Calu3 (cell line): ENCODE measurements at places on chromosomes 7 and 10. TPM values are rescaled to one million over a fixed set of nuclear protein-coding genes. Genes with fewer than 3 reads are reported as not detected.

DNA sequence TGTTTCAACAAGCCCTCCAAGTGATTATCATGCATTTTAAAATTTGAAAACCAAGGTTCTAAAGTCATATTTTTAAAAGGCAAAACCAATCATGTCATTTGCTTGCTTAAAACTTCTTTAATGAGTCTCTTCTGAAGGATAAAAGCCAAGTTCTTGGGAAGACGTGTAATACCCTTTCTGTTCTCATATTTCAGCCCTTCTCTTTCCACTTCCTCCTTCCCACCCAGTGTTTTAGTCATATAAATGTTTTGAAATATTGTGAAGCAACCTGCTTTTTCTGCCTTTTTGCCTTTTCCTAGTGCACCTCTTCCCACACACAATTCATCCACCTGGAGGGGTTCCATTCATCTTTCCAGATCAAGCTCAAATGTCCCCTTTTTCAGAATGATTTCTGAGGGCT is 211.1 kb upstream of the LRRTM3 start:
- H3K27me3 ChIP-seq: no peaks in the 10 kb centered on the region
- H3K27ac ChIP-seq: no peak overlapping the region
- no peaks in the 10 kb centered on the region for H3K4me1 ChIP-seq
- H3K36me3 ChIP-seq: no peaks in the 10 kb centered on the region
- no peak overlapping the region for H3K4me3 ChIP-seq
- DNase-seq: no peak

The CRYGN gene
- total RNA-seq: not detected in 2 replicates

GRCh38 chr10:127470911-127471310 is 78.2 kb upstream of the NPS start:
- H3K27me3 ChIP-seq: peaks cover 54% of the 10 kb centered on the region
- no peaks in the 10 kb centered on the region for H3K36me3 ChIP-seq
- no peak for DNase-seq

GRCh38 chr10:100448951-100449350 is 13.9 kb upstream of the WNT8B start:
- H3K27ac ChIP-seq: no peak overlapping the region
- H3K4me3 ChIP-seq: no peak overlapping the region
- peaks cover 29% of the 10 kb centered on the region for H3K27me3 ChIP-seq
- no peaks in the 10 kb centered on the region for H3K36me3 ChIP-seq
- DNase-seq: no peak
- no peaks in the 10 kb centered on the region for H3K4me1 ChIP-seq

The NAT16 gene
- not detected in 2 replicates for total RNA-seq

GRCh38 chr7:41709621-41710020 is 6.7 kb upstream of the INHBA start:
- peaks cover 10% of the 10 kb centered on the region for H3K36me3 ChIP-seq
- H3K27me3 ChIP-seq: no peaks in the 10 kb centered on the region
- H3K4me3 ChIP-seq: no peak overlapping the region
- DNase-seq: no peak

DNA sequence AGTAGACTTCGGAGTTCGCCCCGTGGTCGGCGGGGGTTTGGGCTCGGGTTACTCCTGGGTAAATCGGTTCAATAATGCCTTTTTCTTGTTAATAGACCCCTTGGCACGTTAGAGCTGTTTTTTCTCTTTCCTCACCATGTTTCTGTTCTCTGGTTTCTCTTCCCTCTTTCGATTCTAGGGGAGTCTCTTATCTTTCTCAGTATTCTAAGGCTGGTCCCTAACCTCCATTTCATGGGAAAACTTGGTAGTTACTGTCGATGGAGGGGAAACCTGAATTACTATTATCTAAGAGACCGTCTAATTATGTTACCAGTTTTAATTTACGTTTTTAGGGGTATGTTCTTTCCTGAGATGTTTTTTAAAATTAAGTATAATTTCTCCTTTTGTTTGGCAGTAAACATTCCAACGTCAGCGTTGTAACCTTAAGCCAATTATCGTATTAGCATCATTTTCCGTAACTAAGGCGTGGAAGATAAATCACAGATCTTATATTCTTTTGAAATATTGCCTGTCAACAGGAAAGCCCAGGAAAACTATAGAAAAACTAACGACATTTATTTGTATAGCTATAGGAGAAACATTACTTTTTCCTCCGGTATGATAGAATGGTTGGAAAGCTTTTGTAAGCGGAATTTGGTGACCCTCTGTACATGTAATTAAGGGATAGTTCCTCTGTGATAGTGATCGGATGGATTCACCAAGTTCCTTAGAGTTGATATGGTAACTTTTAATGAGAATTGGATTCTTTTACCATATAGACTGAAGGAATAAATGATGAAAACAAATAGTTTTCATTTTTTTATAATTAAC is 847 bp downstream of the BTAF1 start:
- H3K27ac ChIP-seq: peak overlapping the region; percentile 92
- DNase-seq: no peak
- no peaks in the 10 kb centered on the region for H3K27me3 ChIP-seq
- peak overlapping the region; percentile 79 for H3K4me3 ChIP-seq
- H3K36me3 ChIP-seq: peaks cover 25% of the 10 kb centered on the region
- peaks cover 14% of the 10 kb centered on the region for H3K4me1 ChIP-seq

- H3K4me1 ChIP-seq: no peaks in the 10 kb centered on the region
- H3K27ac ChIP-seq: no peak overlapping the region
- H3K4me3 ChIP-seq: no peak overlapping the region
Observed at GRCh38 chr7:45394117-45394708, 180.0 kb upstream of the ADCY1 start.

The TMEM26 gene
- total RNA-seq: not detected in 2 replicates

GRCh38 chr10:62112300-62112699 is 156.3 kb downstream of the RTKN2 start:
- peak; percentile 20 for DNase-seq
- peaks cover 60% of the 10 kb centered on the region for H3K4me1 ChIP-seq
- no peaks in the 10 kb centered on the region for H3K36me3 ChIP-seq
- H3K27me3 ChIP-seq: no peaks in the 10 kb centered on the region
- no peak overlapping the region for H3K4me3 ChIP-seq

DNA sequence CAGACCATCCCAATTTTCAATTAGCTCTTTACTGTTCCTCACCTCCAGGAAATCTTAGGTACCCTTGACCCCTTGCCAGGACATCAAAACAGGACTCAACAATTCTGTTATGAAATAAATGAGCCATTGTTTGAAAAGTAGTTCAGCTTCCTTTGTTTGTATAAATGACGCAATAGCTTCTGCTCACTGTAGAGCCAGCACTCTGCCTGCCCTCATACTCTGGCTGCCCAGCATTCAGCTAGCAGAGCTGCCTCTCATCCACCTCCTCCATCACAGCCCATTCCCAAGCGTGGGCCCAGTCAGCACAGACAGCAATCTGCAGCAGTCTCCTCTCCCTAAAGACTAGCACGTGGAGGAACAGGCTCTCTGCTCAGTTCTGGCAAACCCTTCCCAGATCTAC is 478.6 kb downstream of the GRID1 start:
- H3K4me1 ChIP-seq: peaks cover 17% of the 10 kb centered on the region
- no peak overlapping the region for H3K4me3 ChIP-seq
- H3K27me3 ChIP-seq: no peaks in the 10 kb centered on the region
- peak; percentile 21 for DNase-seq

- H3K27me3 ChIP-seq: peaks cover 41% of the 10 kb centered on the region
- H3K27ac ChIP-seq: no peak overlapping the region
- H3K36me3 ChIP-seq: peaks cover 3% of the 10 kb centered on the region
- no peak for DNase-seq
Observed at GRCh38 chr7:391961-392524, 102.1 kb downstream of the FOXL3 start.

- H3K27me3 ChIP-seq: no peaks in the 10 kb centered on the region
- H3K4me3 ChIP-seq: no peak overlapping the region
- peaks cover 6% of the 10 kb centered on the region for H3K4me1 ChIP-seq
- DNase-seq: no peak
Observed at GRCh38 chr7:94649450-94649849, 6.5 kb downstream of the SGCE start.

DNA sequence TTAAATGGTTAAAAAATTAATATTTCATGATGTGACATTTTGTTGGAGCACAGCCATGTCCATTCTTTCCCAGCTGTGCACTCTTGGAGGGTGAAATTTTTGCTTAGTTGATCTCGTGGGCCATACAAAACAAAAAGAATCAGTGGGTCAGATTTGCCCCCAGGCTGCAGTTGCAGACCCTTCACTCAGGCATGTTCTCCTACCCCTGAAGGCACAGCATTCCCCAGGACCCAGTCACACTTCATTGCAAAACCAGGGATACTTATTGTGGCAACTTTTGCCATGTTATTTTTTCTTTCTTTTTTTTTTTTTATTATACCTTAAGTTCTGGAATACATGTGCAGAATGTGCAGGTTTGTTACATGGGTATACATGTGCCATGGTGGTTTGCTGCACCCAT is 6.0 kb downstream of the TAS2R40 start:
- H3K27me3 ChIP-seq: peaks cover 15% of the 10 kb centered on the region
- H3K4me1 ChIP-seq: peaks cover 9% of the 10 kb centered on the region
- no peak overlapping the region for H3K4me3 ChIP-seq
- H3K36me3 ChIP-seq: no peaks in the 10 kb centered on the region
- DNase-seq: no peak

The TMEM229A gene
- not detected in 2 replicates for total RNA-seq

- DNase-seq: no peak
- H3K27me3 ChIP-seq: no peaks in the 10 kb centered on the region
- H3K36me3 ChIP-seq: no peaks in the 10 kb centered on the region
- H3K4me1 ChIP-seq: no peaks in the 10 kb centered on the region
- H3K27ac ChIP-seq: no peak overlapping the region
- no peak overlapping the region for H3K4me3 ChIP-seq
Observed at GRCh38 chr7:101588131-101588935, 40.8 kb downstream of the MYL10 start.

- H3K4me3 ChIP-seq: no peak overlapping the region
- no peak overlapping the region for H3K27ac ChIP-seq
Observed at GRCh38 chr10:98425511-98426352, 10.8 kb upstream of the PYROXD2 start.

The TRPV5 gene
- not detected in 2 replicates for total RNA-seq

DNA sequence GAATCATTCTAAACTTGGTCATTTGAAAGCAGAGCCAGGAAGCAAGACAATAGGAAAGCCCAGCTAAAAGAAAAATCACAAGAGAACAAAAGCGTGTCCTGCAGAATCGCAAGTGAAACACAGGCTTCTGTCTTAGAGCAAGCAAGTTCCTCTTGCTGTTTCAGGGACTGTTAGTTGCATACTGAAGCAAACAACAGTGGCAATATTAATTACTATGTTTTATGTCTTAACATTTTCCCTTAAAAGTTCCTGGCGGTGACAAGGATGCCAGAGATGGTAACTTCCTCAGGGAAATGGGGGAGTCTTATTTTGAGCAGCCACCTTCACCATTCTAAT is 217.1 kb downstream of the GFRA1 start:
- H3K4me1 ChIP-seq: no peaks in the 10 kb centered on the region
- no peak for DNase-seq
- H3K4me3 ChIP-seq: no peak overlapping the region
- peaks cover 15% of the 10 kb centered on the region for H3K27me3 ChIP-seq
- no peaks in the 10 kb centered on the region for H3K36me3 ChIP-seq

The HPSE2 gene
- not detected in 2 replicates for total RNA-seq

DNA sequence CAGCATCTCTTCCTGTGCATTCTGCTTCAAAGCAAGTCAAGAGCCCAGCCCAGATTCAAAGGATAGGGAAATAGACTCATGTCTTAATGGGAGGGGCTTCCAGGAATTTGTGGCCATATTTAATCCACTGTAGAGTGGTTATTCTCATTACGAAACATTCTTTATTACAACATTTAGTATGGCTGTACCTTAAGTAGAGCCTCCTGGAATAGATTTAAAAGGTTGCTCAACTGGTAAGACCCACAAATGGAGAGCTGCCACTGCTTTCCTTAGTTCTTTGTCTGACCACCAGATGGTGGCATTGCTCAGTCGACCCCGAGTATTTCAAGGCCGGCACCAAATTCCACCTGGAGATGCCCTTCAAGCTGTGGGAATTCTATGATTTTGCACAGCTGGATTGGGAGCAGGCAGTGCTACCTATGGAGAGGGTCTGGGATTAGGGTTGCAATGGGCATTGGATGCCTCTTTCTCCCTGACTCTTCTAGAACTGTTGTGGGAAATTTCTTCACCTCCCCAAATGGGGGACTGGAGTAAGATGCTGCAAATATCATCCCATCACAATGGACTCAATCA is 102.2 kb downstream of the RBM20 start:
- no peaks in the 10 kb centered on the region for H3K36me3 ChIP-seq
- peak; percentile 64 for DNase-seq
- no peaks in the 10 kb centered on the region for H3K4me1 ChIP-seq
- H3K27ac ChIP-seq: no peak overlapping the region
- H3K27me3 ChIP-seq: peaks cover 27% of the 10 kb centered on the region

DNA sequence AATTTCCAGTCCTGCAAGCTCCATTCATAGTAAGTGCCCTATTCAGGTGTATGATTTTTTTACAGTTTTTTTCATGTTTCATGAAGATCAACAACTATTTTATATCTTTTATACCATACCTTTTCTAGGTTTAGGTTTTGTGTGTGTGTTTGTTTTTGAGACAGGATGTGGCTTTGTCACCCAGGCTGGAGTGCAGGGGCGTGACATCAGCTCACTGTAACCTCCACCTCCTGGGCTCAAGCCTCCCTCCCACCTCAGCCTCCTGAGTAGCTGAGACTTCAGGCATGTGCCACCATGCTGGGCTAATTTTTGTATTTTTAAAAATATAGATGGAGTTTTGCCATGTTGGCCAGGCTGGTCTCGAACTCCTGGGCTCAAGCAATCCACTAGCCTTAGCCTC is 35.0 kb downstream of the ARMH3 start:
- DNase-seq: no peak
- H3K27ac ChIP-seq: no peak overlapping the region
- H3K27me3 ChIP-seq: no peaks in the 10 kb centered on the region
- no peak overlapping the region for H3K4me3 ChIP-seq

GRCh38 chr10:59173414-59173813 is 3.0 kb upstream of the PHYHIPL start:
- H3K4me1 ChIP-seq: peaks cover 18% of the 10 kb centered on the region
- no peak overlapping the region for H3K27ac ChIP-seq
- no peak overlapping the region for H3K4me3 ChIP-seq
- no peaks in the 10 kb centered on the region for H3K36me3 ChIP-seq
- no peak for DNase-seq

The ZCWPW1 gene
- 4.1 and 4.3 TPM in 2 replicates for total RNA-seq

The ACBD7 gene
- 8.2 and 10.0 TPM in 2 replicates for total RNA-seq

The CDNF gene
- total RNA-seq: 2.3 and 2.4 TPM in 2 replicates

The RINT1 gene
- total RNA-seq: 17.1 and 18.6 TPM in 2 replicates
